ENCODE measurements at places on chromosomes 3 and 15.

DNA sequence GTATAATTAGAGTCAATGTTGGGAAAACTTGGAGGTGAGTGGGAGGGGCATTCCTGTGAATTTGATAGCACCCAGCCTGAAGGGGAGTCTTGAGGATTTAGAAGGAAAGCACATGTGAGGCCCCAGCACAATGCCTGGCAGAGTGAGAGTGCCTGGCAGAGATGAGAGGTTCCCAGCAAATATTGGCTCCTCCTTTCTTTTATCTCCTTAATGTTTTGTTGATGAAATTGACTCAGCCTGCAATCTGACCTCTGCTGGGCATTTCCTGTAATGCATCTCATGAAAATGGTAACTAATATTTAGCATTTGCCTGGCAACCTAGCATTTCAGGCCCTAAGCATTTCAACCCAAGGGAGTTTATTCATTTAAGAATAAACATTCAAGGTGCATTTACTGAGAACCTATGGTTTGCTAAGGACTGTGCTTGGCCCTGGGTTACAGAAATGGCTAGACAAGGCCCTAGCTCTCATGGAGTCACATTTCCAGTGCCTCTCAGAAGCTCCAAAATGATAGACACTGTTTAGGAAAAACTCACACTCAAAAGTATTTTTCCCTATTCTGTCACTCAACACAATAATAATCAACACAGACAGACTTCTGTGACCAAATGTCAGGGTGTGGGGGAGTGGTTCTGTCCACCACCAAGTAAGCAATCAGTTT lies 19.0 kb downstream of the PDHB start:
- DNase-seq = peak; percentile 5

DNA sequence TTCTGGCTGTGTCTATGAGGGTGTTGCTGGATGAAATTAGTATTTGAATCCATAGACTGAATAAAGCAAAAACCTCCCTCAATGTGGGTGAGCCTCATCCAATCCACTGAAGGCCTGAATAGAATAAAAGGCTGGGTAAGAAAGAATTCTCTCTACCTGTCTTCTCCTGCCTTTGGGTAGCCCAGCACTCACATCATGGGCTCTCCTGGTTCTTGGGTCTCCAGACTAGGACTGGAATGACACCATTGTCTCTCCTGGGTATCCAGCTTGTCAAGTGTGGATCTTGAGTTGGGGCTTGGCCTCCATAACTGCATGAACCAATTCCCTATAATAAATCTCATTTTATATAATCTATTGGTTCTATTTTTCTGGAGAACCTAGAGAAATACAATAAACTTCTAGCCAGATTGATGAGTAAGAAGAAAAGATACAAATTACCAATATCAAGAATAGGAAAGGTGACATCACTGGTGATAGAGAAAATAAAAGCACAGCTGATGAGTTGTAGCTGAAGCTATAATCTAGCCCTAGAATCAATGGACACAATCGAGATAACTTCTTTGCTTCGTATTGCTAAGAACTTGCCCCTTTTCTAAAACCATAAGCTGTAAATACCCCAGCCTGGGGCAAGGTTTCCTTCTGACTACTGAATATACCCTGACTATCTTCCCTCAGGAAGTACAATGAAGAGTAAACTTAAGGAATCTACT lies 106.4 kb downstream of the ANO10 start:
- DNase-seq = no peak

- no peak for DNase-seq
Observed at GRCh38 chr15:88878720-88879184, 16.6 kb downstream of the HAPLN3 start.

DNA sequence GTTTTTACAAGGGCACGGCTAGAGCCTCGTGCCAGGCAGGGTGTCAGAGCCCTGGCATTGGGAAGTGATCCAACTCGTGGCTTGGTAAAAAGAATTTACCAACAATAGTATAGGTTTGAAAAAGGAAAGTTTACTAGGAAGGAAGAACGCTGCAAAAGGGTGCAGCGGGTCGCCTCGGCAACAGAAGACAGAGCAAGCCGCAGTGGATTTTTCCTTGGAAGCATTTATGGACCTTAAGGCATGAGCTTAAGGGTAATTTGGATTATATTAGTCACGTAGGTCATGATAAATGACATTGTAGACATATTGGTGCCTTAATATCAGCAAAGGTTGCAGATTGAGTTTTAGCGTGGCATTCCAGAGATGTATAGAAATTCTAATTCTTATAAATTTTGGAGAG lies 163.4 kb upstream of the PPP2R3A start:
- DNase-seq = no peak

DNA sequence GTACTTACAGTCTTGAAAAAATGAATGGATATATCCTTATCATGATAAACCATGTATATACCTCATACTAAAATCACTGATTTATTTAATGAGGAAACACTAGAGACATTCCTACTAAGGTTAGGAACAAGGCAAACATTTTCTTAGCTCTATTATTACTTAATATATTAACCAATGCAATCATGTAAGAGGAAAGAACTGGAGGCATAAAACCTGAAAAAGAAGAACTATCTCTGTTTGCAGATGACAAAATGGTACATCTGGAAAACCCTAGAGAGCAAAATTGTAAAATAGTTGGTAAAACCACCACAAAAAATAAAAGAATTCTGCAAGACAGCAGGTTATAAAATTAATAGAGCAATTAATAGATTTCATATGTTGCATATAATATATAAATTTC lies 81.2 kb downstream of the KLF13 start:
- DNase-seq = no peak
